ENCODE measurements at places on chromosomes 5 and 9. TPM values are rescaled to one million over a fixed set of nuclear protein-coding genes. Genes with fewer than 3 reads are reported as not detected.

DNA sequence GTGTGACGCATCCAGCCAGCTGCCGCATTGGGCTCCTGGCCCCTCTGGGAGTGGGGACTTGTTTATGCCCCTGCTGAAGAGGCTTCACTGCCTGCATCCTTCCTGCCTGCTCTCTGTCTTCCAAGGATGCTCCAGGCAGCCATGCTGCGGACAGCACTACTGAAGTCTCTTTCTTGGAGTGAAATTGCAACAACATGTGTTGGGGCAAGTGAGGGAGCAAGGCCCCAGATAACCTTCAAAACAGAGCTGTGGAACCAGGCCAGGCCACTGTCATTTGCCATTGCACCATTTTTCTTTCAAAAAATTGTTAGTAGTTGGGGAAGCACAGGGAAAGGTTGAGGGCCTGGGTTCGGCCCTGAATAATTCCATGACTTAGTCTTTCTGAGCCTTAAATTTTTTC is 169.6 kb upstream of the ADRA1B start:
- DNase-seq: no peak

DNA sequence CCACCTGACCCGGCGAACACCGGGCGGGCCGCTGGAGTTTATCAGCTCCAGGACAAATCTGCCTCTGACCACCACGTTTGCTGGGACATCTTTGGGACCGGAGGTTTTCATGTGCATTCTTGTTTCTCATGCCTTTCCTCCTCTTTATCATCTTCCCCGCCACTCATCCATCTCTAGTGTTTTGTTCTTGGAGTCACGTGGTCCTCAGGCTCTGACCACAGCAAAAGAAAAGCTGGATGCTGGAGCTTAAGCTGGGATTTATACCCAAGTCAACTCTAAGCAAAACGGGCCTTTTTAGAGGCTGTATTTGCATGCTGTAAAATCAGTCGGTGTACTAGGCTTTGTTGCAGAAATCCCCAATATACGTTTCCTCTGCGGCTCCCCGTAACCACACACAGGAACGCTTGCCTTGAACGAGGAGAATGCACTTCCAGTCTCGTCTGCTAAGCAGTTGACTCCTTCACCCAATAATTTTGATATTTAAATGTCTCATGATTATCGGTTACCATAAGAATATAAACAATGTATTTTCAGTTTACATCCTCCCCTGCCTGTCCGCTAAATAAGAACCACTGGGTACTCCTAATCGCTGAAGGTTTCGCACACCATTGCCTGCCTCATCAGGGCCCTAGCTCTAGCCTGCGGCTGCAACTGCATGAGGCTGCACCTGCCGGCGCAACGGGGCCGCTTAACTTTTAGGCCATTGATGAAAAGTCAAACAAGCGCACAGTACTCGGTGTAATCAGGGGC is 560 bp upstream of the NDUFS6 start:
- DNase-seq: peak; percentile 25

DNA sequence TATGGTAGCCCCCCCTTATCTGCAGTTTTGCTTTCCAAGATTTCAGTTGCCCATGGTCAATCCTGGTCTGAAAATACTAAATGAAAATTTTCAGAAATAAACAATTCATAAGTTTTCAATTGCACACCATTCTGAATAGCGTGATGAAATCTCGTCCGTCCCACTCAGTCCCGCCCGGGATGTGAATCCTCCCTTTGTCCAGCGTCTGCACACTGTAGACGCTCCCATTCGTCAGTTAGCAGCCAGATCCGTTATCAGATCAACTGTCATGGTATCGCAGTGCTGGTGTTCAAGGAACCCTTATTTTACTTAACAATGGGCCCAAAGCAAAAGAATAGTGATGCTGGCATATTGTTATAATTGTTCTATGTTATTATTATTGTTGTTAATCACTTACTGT is 98.6 kb downstream of the TMEM215 start:
- DNase-seq: no peak

DNA sequence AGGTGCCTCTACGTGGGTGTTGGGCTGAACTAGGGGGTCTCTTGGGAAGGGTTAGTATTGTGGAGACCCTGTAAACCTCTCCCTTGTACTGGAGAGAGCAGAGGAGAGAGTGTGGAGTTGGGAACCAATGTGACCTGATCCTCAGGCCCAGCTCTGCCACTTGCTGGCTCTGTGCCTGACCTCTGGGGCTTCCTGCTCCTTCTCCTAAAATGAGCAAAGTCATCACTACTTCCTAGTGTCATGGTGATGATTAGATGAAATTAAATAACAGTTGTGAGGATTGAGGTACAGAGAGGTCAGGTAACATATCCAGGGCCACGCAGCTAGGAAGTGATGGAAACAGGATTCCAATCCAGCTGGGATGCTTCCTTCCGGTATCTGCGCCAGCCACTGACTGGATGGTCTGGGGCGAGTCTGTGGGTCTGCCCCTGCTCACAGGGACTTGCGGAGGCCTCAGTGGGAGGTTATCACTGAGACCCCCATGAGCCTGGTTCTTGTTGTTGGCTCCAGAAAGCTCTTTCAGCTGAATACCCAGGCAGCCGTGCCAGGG is 9.2 kb downstream of the GALNT10 start:
- no peak for DNase-seq

GRCh38 chr5:140312067-140312790 is 9.3 kb upstream of the PFDN1 start:
- no peak for DNase-seq

Gene CCDC152
- 0.20 TPM for total RNA-seq

DNA sequence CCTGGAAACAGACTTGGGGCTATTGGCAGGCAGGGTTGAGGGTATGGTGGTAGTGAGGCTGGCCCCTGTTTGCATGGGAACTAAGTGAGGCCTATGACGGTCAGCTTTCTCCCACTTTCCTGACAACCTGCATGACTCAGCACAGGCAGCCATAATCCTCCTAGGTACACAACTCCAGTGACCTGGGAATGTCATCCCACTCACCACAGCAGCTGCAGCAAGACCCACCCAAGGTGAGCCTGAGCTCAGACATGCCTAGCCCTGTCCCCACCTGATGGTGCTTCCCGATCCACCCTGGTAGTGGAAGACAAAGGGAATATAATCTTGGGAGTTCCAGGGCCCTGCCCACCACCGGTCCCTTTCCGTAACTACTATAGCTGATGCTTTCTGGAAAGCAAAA is 178.7 kb downstream of the NDUFS4 start:
- DNase-seq: no peak

Gene HINT1
- total RNA-seq: 428 TPM

- DNase-seq: no peak
These were observed 48.8 kb downstream of the TRPM3 start for GRCh38 chr9:71072587-71072986.

GRCh38 chr9:93132946-93133680 is 938 bp downstream of the NINJ1 start:
- peak; percentile 72 for DNase-seq

GRCh38 chr9:20618361-20618802 is 3.9 kb downstream of the MLLT3 start:
- peak; percentile 14 for DNase-seq

- no peak for DNase-seq
These were observed 3.8 kb downstream of the DCANP1 start for GRCh38 chr5:135443161-135443960.

DNA sequence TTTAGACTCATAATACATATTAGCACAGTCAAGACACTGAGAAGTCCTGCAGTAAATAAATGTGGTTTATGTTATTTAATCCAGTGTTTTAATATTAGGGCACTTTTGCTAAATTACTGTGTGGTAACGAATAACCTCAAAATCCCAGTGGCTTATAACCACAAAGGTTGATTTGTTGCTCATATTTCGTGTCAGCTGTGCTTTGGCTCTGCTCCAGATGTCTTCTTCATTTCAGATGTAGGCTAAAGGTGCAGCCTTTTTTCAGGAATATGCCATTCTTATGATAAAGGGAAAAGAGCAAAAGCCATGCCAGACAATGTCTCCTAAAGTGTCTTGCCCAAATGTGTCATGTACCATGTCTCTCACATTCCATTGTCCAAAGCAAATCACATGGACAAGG is 144.8 kb downstream of the BRINP1 start:
- DNase-seq: no peak

DNA sequence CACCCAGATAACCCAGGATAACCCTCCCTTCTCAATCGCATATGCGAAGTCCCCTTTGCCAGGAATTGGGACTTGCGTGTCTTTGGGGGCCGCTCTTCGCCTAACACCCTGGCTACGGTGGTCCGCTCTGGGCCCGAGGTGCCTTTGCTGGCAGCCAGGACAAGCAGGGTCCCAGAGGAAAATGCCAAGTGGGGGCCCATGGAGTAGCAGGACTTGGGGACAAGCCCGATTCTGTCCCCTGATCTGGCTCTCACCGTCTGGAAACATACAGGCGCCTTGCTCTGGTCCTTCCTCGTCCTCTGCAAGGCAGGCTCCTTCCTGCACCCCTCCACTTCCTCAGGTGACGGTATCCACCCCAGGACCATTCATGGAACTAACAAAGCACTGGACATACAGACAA is 78.1 kb upstream of the UNC5A start:
- no peak for DNase-seq

DNA sequence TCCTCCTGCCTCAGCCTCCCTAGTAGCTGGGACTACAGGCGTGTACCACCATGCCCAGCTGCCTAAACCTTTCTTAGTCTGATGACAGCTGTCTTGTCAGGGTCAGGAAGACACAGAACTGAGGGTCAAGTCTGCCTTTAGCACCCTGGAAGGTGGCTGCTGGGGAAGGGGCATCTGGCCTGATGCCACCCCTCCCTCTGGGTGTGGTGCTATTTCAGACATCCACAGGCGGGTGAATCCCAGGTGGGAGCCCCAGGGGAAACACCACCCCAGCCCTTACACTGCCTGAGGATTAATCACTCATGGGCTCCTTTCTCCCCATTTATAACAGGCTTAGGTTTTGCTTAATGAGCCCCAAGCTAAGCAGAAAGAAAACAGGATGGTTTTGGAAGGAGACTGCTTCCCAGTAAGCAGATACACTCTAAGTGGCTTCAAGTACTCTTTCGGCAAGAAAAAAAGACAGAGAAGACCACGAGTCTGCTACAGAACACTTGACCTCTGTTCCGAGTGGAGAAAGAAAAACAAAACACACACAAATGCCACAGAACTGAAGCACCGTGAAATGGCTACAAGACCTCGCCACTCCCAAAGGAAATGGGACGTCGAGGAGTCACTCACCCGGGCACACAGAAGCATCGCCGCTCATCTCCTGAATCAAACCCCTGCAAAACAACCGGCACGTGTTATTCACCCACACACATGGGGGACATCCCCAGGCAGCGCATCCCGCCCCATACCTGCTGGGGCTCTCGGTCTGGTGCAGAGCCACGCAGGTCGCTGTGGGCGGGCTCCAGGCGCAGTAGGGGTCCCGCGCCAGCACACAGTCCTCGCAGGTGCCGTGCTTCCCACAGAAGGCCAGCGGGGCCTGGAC is 62.4 kb downstream of the SECISBP2 start:
- no peak for DNase-seq

DNA sequence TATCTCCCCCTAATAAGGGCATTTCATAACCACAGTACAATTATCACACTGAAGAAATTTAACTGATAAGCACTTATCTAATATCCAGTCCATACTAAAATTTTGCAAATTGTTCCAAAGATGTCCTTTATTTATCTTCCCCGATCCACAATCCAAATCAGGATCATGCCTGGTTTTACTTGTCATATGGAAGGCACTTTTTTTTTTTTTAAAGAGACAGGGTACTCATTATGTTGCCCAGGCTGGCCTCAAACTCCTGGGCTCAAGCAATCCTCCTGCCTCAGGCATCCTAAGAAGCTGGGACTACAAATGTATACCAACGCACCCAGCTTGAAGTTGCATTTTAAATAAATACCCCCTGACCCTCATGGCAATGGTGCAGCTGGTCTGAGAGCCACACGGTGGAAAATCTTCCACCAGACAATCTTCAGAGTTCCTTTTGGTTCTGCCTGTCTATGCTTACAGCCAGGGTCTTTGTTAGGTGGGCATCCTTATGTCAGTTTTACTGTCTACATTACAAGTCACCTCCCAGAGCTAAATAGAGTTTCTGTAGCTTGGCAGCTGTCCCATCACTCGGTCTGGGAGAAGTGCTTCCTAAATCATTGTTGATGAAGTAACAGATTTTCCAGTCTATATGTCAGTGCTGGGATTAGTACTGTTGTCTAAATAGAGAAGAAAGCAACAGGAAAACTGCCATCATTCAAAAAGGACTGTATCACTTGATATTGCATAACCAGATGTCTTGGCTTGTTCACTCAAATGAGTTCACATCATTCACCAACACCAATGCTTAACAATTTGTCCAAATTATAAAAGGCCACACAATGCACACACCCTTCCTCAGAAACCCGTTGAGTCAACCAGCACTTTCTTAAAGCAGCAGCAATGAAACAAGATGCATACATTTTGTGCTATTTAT is 26.4 kb downstream of the PTPN3 start:
- no peak for DNase-seq

- DNase-seq: no peak
These were observed 76.9 kb downstream of the IPO11 start for GRCh38 chr5:62489471-62489870.

Gene OGN
- not detected for total RNA-seq

DNA sequence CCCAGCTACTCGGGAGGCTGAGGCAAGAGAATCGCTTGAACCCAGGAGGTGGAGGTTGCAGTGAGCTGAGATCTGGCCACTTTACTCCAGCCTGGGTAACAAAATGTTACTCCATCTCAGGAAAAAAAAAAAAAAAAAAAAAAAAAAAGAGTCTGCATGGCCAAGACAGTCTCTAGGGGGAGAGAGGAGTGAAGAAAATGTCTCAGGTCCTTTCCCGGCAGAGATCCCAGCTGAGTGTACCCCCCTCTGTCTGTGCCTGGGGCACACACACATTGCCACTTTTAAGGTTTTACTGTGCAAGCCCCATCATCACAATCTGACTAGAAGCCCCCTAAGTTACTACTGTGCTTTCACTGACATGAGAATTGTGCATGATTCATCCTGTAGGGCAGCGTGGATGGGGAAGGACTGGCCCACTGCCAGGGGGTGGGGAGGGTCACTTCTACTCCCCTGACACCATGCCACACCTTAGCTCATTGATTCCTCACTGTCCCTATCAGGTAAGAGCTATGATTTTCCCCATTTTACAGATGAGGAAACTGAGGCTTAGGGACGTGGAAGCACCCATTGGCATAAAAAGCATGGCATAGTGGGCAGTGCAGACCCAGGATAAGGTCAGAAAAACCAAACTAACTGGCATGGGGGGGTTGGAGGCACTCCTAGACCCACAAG is 102.3 kb upstream of the LARP1 start:
- DNase-seq: no peak

Gene ZBED3
- total RNA-seq: 3.1 TPM

- DNase-seq: no peak
These were observed 59.1 kb downstream of the FNBP1 start for GRCh38 chr9:129983891-129984290.

GRCh38 chr5:80973027-80973426 is 12.9 kb downstream of the RASGRF2 start:
- DNase-seq: no peak
